Neural crest cell (in vitro differentiated cells): ENCODE measurements at places on chromosomes 3 and 15.

DNA sequence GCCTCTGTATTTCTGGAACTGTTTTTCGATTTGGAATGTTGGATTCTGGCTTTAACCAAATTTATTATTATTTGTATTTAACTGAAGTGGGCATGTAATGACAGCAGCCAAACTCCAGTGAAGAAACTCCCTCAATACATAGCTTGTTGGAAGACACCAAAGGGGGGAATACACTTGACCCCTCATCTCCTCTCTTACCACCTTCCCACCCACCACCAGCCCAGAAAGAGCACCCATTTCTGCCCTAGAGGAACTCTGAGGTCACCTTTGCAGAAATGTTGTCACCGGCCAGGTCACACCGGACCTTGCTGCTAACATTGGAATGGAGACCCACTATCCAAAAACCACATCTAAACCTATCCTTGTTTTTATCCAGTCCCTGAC, 58.6 kb upstream of the CA12 start:
- DNase-seq = no peak

- peak; percentile 49 for DNase-seq
These were observed 25.3 kb downstream of the ANP32A start for GRCh38 chr15:68795298-68795848.

GRCh38 chr3:15903759-15904720, 106.3 kb upstream of the ANKRD28 start:
- DNase-seq = no peak

GRCh38 chr15:69602921-69603320, 150.3 kb downstream of the RPLP1 start:
- no peak for DNase-seq

DNA sequence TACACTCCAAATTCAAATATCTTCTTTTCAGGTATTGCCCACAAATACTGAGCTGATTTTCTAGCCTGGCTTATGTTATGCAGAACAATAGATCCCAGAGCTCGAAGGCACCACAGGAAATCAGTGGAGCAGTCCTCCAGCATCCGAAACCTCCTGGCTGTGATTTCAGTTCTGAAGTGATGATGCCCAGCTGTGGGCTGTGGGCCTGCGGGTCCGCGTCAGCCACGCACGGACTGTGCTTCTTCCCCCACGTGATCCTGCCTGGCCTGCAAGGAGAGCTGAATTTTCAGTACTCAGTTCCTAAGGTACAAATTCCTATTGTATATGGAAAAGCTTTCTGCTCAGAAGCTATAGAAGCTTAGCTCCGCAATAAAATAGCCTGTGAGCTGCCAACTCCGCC, 96.2 kb downstream of the OCA2 start:
- DNase-seq = no peak

DNA sequence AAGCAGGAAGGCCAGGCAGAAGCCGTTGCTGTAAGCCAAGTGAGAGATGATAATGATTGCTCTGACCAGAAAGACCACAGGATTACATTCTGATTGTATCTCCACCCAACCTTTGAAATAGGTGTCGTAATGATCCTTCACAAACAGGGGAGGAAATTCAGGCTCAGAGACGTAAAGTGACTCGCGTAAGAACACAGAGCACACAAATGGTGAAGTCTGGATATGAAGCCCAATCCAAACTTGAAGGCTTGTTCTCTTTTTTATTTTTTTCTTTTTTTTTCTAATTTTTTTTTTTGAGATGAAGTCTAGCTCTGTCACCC, 25.3 kb upstream of the PIAS1 start:
- no peak for DNase-seq

- no peak for DNase-seq
These were observed 68.6 kb downstream of the ARPP21 start for GRCh38 chr3:35707904-35708303.

GRCh38 chr3:132553826-132554225, 43.2 kb upstream of the ACKR4 start:
- no peak for DNase-seq

- no peak for DNase-seq
These were observed 142.8 kb downstream of the OCA2 start for GRCh38 chr15:27956285-27956684.

GRCh38 chr3:46724424-46724823, 6.8 kb upstream of the PRSS50 start:
- no peak for DNase-seq

DNA sequence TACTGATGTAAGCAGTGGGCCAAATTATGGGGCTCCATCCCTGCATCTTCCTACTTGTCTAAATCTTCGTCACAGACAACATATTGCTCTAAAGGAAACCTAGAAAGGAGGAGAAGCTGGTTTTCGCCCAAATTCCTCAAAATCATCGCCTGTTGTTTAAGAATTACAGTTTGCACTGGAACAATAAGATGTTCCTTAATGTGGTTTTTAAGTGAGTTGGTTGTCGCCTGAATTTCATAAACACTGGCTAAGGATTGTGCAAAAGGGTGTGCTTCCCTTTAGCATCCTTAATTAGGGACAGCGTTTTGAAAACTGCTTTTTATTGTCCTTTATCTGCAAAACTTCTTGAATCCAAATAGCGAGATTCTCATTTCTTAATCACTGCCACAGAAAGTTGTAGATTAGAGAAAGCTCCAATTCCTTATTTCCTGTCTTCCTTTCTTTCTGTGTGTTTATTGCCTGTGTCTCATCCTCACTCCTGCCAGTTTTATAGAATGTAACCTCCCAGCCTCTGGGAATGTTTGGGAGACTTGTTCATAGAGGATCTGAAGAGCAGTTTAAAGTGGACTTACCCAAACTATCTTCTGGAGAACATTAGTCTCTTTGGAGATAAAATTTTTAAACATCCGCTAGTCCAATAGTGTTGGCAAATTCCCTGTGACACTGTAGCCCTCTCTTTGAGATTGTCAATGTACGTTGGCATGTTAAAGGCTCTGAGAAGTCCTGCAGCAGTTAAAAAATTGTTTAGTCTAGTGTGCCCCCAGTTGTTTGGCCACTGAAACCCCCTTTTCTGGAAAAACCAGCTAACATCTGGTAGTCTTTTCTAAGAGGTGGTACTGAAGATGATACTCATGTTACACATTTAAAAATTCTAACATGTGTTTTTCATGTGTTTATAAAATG, 50.4 kb downstream of the FLNB start:
- no peak for DNase-seq

DNA sequence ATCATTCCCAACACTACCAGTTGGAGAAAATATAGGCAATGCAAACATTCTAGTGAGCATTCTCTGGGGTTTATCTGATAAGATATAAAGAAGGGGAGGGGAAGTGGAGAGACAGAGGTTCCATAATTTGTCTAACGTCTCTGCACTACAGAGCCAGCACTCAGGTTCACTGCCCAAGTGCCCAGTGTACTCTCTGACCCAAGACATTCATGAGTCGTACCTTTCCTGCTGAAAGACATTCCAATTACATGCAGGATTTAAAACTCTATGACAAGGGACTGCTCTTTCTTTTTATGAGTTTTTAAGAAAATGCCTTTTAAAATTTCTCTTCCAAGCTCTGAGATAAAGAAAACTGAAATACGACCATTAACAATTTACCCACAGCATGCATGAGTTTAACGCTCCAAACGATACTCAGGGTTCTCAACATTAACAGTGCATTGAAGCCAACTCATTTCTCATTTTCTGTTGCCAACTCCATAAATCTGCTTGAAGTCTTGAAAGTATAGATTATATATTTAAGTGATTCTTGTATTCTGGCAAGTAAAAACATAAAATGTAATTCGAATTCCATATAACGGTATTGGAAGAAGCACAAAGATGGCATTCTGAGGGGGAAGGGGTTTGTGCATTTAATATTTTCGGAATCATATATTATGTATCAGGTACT, 193.4 kb downstream of the SUCLG2 start:
- no peak for DNase-seq

DNA sequence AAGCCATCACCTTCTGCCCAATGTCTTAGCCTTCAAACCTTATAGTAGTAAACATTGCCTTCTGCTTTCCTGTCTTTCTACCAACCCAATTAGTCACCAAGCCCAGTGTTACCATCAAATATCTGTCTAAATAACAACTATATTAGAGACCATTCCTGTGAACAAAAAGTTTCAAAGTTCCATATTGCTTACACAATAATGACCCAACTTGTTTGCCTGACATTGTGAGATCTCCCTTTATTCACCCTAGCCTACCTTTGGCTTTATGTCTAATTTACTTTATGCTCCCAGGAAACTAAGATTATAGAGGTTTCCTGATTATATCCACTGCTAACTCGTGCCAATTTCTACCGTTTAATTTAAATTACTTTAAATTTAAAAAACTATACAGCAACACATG, 26.0 kb upstream of the KCNAB1 start:
- no peak for DNase-seq

- DNase-seq = no peak
These were observed 48.0 kb upstream of the SCAANT1 start for GRCh38 chr3:63960048-63960711.

DNA sequence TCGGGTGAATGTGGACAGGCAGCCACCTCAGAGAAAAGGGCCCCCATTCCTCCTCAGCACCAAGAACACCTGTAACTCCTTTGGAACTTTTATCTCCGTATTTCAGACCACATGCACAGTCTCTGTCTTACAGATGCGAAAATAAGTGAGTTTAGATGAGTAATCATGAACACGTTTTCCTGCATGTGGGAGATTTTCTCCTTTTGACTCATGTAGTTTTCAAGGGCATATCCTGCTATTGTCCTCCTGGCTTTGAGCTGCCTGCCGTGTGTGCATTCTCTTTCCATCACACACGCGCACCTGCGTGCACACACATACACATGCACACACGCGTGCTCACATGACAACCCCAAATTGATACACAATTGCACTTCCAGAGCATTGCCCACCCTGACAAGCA, 239.2 kb downstream of the GABRG3 start:
- DNase-seq = no peak

GRCh38 chr15:82540984-82541431, 751 bp upstream of the RPS17 start:
- DNase-seq = no peak

DNA sequence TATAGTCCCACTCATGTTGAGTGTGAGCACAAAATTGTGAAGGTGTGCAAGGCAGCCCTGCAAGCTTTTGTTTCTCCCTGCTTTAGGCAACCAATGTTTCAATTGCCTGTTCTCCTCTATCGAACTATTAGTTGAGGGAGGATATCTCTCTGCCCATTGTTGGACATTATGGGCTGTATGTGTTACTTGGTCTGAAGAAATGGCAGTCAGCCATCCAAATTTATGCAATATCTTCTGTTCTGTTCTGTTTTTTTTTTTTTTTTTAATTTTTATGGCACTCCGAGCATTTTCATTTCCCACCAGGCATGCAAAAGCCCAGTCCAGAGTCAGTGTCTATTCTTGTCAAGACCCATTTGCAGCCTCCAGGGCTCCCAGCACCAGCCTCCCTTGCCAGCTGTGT, 44.0 kb downstream of the ANAPC13 start:
- DNase-seq = no peak

DNA sequence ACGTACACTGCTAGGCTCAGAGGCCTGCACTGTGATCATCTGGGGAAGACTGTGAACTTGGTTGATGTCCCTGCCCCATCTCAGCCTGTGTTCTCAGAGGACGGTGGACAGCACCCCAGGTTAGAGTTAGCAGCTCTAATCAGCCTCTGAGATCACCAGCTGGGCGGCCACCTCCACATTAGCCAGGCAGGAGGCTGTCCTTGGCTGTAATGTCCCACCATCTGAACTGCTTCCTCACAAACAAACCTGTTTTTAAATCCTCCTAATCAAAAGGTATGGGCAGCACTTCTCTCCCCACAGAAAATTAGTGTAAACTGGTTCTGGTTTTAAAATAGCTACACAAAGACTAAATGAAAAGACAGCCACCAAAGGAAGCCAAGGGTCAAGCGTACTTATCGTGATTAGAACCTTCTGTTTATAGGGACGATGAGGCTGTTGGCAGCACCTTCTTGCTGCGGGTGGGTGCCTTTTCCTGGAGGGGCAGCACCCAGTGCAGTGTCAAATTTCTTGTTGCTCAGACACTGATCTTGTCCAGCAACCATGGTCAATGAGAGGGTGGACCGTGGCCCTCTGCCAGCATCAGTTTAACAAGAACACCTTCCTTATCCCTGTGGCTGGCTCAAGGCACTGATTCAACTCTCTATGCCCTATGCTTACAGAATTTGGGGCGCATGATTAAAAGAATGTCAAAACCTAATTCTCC, 24.6 kb downstream of the ACSBG1 start:
- DNase-seq = no peak

- no peak for DNase-seq
These were observed 110.3 kb downstream of the PLOD2 start for GRCh38 chr3:146050691-146051090.

- no peak for DNase-seq
These were observed 348.5 kb upstream of the PROK2 start for GRCh38 chr3:72133329-72134011.

GRCh38 chr3:111325160-111325718, 216.8 kb upstream of the CD96 start:
- no peak for DNase-seq

GRCh38 chr3:124780761-124781475, 50.7 kb downstream of the UMPS start:
- no peak for DNase-seq

DNA sequence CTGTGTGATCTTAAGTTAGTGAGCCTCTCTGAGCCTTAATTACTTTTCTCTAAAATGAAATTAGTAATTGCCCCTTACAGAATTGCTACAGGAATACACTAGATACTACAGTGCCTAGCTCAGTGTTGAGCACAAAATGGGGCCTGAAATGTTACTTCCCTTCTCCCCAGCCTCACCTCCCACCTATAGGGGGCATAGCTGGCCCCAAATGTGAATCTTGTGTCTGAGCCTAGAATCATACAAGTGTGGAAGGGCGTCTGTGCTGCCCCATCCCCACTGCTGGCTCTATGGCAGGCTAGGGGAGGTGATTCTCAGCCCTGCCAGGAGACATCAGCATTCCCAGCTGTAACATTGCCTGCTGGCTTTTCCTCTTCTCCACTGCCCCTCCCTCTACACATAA, 42.7 kb downstream of the IFT122 start:
- DNase-seq = no peak

GRCh38 chr3:21847005-21847404, 96.0 kb upstream of the ZNF385D start:
- DNase-seq = no peak

GRCh38 chr3:126208606-126209256, 28.3 kb upstream of the ALDH1L1 start:
- no peak for DNase-seq

DNA sequence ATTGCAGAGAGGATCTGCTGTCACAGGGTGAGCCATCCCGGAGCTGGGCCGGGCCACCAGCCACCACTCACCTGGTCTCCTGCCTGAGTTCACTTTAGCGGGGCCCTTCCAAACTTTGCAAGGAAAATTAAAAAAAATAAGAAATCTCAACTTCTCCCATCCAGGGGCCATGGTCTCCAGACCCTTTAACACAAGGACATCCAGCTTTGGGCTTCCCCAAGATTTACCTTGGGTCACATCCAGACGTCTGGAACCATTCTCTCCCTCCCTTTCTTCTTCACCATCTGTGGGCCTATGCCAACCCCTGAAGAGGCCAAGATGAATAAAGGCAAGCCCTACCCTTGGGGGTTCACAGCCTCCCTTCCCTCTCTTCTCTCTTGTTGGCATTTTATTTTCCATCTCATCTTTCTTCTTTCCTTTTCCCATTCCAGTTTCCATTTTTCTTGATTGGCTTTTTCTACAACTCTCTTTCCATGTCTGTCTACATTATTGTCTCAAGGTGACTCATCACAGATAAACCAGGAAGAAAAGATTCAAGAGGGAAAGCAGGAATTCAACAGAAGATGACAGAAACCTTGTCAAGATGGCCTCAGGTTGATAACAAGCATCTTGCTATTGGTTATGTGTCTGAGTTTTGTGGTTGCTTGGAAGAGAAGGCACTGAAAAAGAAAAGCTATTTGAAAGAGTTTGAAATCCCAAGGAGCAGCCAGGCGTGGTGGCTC, 49.5 kb downstream of the ITGA11 start:
- DNase-seq = no peak

GRCh38 chr3:176587089-176587488, 610.2 kb downstream of the TBL1XR1 start:
- DNase-seq = no peak
